Femur (tissue), 1 donor: ENCODE measurements at places on chromosomes 3 and 15.

DNA sequence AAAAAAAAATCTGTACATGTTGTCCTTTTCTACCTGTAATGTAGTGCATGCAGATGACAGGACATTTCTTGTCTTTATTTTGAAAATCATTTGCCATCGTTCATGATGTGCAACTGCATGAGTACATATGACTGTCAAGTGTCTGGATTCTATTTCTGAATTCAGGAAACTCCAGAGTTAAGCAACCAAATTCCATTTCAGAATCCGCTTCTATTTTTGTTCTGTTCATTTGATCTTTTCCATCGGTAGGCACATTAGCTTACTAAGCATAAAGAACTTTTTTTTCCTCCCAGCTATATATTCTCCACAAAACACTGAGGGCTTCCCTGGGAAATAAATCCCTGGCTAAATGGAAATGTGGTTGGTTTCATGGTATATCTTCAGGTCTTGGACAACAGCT, 365.6 kb downstream of the PTPRG start:
- no peak for DNase-seq

DNA sequence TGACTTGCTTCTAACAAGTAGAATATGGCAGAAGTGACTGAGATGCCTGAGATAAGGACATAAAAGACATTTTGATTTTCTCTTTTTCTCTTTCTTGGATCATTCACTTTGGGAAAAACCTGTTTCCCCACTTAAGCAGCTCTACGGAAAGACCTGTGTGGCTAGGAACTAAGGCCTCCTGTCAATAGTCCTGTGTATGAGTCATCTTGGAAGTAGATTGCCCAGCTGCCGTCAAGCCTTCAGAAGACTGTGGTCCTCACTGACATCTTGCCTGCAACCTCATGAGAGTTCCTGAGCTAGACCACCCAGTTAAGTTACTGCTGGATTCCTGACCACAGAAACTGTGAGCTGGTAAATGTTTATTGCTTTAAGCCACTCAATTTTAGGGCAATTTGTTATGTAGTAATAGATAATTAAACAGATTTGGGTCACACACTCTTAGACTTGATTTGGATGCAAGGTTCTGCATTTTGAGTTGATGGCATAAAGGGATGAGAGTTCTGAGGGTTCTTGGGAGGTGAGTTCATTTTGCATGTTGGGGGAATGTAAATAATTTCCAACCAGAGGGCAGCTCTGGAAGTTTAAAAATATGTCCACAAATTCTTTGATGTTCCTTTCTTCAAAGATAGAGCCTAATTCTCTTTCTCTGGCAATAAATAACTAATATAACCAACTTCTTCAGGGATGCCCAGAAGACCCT, 229.2 kb downstream of the SQOR start:
- no peak for DNase-seq

GRCh38 chr15:63185206-63185605, 4.2 kb upstream of the RAB8B start:
- DNase-seq = no peak

- no peak for DNase-seq
Measured at GRCh38 chr3:140910860-140911259, 30.8 kb upstream of the SLC25A36 start.
